Fibroblast of skin of right biceps (primary cell): ENCODE measurements at places on chromosomes 6 and 20.

GRCh38 chr20:35768731-35769664 lies 2.8 kb upstream of the PHF20 start:
- peak; percentile 95 for DNase-seq

DNA sequence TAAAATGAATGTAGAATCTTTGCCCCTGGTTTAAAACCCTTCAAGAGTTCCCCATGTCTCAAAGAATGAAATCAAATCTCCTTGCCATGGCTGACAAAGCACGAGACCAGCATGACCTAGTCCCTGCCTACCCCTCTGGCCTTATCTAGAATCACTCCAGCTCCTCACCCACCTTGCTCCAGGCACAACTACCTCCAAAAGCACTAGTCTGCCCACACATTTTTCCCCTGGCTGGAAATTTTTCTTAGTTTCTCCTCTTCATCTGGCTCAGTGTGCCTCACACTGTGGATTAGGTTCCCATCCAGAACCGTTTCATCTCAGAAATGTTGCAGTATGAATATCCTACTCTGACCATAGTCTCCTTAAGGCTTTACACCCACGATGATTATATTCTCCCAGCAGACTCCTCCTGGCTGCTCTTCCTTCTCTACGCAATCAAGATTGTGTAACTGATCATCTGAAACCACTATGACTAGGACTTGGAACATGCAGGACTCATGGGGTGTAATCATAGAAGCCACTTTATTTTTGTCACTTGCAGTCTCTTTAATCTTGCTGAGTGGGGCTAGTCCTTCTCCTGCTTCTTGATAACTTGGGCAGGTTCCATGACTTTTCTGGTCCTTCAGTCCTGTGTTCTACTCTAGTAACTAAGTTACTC lies 7.8 kb upstream of the MRS2 start:
- peak; percentile 56 for DNase-seq

- DNase-seq = no peak
These were observed 31.5 kb upstream of the GATA5 start for GRCh38 chr20:62507323-62507722.

- no peak for DNase-seq
These were observed 263.0 kb downstream of the PAX1 start for GRCh38 chr20:21968486-21968885.

GRCh38 chr6:148520109-148520841 lies 177.6 kb downstream of the SASH1 start:
- DNase-seq = no peak
